ENCODE measurements at places on chromosomes 1 and 21.

- no peak for DNase-seq
Measured at GRCh38 chr1:106224426-106224825, 832.0 kb upstream of the PRMT6 start.

DNA sequence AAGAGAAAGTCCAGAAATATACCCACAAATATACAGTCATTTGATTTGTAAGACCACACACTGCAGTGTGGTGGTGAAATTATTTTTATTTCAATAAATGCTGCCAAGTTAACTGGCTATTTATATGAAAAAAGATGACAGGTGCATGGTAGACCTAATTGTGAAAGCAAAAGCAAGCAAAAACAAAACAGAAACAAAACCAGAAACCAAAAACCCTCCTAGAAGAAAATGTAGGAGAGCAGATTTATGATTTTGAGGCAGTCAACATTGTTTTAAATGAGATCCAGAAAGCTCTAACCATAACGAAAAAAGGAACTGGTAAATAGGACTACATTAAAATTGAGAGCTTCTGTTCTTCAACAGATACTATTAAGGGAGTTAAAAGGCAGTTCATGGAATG lies 303.6 kb downstream of the PRDM2 start:
- no peak for DNase-seq

- no peak for DNase-seq
Measured at GRCh38 chr1:116325922-116326321, 47.1 kb upstream of the ATP1A1 start.

DNA sequence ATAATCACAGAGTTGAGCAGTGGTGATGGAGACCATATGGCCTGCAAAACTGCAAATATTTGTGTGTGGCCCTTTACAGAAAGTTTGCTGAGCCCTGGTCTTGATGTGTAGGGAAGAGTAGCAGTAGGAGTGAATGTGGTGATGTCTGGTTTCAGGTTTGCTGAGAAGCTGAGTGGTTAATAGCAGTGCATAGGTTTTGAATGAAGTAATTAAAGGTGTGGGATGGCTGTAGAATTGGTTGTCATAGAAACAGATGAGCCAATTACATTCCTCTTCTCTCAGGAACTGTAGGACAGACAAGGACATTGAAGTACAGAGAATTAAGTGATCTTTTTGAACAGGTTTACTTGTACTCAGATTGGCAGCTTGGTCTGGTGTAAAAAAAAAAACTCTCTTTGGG lies 37.4 kb downstream of the PRDM2 start:
- DNase-seq, result no peak

GRCh38 chr1:182303778-182304177 lies 87.8 kb downstream of the GLUL start:
- no peak for DNase-seq

DNA sequence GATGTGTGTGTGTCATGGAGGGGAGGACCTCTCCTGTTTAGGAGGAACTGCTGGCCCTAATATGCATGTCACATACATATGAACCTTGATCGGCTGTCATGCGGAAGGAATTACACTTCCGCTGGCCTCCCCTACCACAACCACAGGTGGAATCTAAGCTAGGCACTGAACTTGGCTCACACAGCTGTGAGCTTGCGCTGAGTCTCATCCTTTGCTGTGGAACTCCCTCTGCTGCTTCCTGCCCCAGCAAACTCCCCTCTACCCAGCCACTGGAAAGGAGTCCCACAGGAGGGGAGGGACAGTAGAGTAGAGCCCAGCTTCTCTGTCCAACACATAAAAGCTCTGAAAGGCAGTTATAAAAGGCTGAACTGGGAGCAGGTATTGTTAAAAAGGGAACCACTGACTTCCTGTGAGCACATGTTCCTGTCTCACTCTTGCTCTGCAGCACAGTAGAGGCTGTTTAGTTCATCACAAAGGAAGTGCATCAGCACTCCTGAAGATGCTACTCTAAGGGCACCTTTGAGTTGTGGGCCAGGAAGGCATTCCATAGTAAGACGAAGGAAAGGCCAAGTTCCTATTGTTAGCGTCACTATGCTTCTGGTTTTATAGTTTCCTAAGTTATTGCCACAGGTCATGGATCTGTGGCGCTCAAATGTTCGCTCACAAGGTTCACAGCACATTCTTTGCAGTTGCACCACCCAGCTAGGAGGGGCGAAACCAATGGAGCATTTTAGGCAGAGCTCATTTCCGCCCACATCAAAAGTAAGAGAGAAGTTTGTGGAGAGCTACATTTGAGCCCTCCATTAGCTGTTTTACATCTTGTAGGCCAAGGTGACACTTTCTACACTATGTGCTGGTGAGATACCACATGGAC lies 17.7 kb upstream of the PTPRC start:
- peak; percentile 97 for DNase-seq

DNA sequence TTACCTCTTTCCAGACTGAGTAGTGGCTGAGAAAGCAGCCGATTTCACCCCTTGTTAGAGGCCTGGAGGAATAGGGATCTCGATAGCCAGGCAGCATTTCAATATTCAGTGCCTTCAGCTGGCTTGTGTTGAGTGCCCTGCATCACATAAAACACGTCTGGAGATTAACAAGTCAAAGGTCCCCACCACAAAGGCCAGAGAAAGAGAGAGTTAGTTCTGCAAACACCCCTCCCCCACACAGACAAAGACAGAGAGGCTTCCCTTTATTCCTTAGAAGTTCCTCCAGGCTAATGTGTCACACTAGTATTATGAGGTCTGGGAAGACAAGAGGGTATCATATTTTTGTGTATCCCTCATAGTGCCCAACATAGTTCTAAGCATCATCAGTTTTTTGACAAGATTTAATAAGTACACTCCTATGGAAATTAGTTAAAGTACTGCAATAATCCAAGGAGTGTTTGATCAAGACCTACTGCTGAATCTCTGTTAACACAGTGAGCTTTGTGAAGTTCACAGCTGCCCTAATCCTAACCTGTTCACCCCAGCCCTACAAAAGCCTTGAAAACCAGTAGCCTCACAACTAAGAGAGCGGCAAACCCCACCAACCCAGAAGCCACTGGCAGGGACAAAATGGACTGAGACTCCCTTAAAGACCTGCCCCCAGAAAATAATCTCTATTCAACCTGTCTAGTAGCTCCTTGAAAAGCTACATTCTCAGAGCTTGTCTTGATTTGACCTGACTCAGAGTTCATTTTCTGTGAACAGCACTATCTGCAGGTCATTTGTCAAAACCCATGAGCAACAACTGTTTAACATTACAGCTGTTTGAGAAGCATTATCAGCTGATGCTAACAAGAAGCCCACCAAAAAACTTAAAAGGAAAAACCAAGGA lies 91.9 kb downstream of the COLGALT2 start:
- DNase-seq, result no peak

- DNase-seq, result no peak
Measured at GRCh38 chr1:161085165-161085564, 4.2 kb downstream of the NECTIN4 start.

DNA sequence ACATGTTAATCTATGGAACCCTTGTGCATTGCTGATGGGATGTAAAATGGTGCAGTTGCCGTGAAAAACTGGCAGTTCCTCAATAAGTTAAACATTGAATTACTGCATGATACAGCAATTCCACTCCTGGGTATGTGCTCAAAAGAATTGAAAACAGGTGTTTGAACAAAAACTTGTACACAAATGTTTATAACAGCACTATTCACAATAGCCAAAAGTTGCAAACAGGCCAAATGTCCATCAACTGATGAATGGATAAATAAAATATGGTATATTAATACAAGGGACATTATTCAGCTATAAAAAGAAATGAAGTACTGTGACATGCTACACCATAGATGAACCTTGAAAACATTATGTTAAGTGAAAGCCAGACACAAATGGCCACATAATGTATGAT lies 17.7 kb upstream of the SRSF10 start:
- DNase-seq, result no peak

- no peak for DNase-seq
Measured at GRCh38 chr1:34470401-34470800, 284.4 kb upstream of the GJB5 start.

DNA sequence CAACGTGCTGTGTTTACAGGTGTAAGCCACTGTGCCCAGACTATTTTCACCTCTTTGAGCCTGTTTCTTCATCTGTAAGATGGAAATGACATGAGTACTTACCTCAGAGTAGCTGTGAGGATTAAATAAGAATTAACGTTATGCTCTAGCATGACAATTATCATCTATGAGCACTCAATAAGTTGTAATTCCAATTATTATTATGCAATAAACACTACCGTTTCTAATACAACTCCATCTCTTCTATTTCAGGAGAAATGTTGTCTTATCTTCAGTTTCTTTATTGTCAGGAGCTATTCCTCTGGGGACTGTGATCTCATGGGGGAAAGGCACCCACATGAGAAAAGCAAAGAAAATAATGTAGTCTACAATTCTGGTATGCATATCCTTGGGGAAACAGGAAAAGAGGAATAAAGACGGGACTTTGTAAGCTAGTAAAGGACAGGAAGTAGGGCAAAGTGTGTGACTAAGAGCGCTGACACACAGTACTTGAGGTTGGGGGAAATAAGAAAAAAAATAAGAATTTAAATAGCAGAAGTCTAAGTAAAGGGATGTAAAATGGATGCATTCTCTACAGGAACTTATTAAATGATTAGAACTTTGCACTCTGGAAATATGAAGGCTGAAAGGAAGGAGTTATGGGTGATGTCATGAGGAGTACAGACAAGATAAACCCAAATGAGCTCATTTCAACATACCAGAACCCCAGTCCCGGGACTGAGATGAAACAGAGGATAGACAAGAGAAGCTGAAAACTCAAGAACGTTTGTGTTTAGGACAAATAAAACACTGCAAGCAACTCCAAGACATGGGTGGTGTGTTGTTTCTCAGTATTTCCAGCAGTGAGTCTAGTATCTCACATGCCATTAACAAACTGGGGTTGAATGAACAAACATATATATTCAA lies 9.8 kb downstream of the PHC2 start:
- DNase-seq, result no peak

DNA sequence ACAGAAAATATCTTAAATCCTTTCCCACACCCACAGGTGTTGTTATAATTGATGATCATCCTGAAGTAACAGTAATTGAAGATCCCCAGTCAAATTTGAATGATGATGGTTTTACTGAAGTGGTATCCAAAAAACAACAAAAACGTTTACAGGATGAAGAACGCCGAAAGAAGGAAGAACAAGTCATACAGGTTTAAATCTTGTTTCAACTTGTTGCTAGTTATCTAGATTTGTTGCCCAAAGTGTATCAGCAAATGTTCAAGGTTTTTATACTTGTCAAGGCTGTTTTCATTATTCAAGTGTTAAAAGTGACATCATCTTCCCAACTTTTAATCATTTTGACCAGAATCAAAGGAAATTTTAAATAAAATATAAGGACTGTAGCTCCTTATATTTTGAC lies 64.7 kb downstream of the PRRC2C start:
- DNase-seq, result no peak

DNA sequence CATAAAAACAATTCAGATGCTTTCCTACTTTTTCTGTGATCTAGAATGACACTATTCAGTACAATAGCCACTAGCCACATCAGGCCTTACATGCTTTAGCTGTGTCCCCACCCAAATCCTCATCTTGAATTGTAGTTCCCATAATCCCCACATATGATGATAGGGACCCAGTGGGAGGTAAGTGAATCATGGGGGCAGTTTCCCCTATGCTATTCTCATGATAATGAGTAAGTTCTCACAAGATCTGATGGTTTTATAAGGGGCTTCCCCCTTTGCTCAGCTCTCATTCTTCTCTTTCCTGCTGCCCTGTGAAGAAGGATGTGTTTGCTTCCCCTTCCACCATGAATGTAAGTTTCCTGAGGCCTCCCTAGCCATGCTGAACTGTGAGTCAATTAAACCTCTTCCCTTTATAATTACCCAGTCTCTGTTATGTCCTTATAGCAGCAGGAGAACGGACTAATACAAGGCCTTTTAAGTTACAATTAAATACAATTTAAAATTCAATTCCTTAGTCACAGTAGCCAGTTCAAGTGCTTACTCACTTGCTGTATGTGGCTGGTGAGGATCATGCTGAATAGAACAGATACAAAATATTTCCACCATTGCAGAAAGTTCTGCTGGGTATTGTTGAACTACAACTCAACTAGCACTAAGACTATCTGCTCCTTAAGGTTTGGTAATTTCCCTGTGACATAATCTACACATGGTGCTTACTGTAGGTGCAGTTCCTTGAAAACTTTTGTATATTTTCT lies 106.7 kb downstream of the SCMH1 start:
- no peak for DNase-seq

DNA sequence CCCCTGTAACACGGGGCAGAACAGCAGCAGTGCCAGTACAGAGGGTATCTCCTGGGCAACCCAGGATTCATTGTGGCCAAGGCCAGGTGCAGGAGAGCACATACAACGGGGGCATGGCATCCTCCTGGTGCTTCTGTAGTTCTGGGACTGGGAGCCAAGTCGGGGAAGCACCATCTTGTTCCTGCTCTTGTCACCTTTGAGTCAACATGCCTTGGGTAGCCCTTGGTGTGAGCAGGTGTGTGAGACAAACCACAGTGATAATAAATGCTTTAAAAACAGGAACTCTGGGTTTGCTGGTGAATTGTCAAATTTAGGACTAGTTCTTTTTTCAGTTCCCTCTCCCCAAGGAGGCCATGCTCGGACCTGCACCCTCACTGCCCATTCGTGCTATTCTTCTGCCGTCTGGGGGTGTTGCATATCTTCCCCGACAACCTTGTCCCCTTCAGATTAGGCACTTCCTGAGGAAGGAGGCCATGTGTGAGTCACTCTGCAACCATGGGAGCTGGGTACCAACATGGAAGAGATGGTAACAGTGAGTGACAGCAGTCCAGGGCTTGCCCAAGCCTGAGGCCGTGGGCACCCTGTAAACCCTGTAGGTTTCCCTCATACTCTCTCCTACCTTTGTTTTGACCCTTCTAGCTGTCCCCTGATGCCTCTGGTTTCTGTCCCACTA lies 150.2 kb downstream of the GRIK3 start:
- DNase-seq, result peak; percentile 14

DNA sequence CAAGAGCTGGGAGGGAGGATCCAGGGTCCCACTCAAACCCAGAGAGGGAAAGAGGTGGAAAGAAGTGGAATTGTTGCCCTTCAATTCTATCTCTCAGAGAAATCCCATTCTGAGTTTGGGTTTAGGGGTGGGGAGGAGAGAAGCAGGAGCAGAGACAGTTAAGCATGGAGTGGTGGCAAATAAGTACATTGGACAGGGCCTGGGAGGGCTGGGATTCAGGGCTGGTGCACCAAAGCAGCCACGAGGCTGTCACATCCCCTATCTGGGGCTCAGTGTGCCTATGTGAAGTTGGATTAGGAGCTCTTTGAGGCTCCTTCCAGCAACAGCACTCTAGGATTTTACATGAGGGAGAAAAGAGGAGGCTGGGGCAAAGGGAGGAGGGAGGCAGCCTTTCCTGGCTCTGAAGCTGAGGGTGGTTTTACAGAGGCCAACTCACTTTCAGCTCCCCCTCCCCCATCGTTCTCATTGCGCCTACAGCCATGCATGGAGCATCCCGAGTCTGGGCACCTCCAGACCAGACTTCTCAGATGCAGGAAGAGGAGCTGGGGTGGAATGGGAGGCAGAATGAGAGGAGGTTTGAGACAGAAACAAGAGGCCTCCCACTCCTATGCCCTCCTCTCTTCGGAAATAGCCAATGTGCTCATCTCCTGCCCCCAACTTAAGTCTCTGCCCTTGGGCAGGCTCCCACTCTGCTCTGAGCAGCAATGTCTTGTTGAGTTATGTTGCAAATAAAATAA lies 3.0 kb upstream of the SYT6 start:
- no peak for DNase-seq

GRCh38 chr1:220882061-220882891 lies 3.0 kb downstream of the HLX start:
- no peak for DNase-seq

Measured in NAMALWA (cell line).